ENCODE measurements at places on chromosomes 6 and 20.

- DNase-seq = no peak
Observed at GRCh38 chr20:21324126-21324525, 21.0 kb downstream of the XRN2 start.

GRCh38 chr20:35618263-35619131, 2.9 kb downstream of the SPAG4 start:
- peak; percentile 64 for DNase-seq

DNA sequence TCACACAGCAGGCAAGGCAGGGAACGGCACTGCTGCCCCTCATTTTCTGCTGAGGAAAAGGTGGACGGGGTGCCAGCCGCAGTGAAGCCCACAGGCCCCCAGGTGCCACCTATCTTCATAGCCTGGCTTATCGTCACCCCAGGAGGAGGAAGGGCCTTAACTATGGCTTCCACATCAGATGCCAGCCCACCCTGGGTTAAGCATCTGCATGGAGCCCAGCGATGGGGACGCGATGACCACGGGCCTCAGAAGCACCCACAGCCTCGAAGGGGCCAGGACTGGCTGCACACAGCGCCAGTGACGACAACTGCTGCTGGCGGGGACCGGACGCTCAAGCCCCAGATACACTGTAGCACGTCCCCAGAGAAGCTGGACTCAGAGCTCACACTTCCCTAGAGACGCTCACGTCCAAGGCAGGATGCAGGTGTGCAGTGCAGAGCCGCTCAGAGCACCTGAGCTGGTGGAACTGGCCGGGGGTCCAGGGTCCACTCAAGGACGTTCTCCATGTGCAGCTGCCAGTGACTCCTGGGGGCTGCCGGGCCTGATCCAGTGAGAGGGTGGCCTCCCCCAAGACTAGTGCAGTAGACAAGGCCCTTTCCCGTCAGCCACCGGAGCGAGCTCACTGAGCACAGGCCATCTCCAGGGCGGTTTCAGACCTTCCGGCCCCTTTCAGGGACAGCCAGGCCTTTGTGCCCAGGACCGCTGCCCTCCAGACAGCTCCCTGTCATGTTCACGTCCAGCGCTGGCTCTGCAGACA, 83.0 kb downstream of the YTHDF1 start:
- no peak for DNase-seq

GRCh38 chr6:14380086-14380820, 262.7 kb downstream of the CD83 start:
- DNase-seq = no peak

GRCh38 chr6:157800420-157801237, 22.4 kb upstream of the SNX9 start:
- DNase-seq = peak; percentile 85

DNA sequence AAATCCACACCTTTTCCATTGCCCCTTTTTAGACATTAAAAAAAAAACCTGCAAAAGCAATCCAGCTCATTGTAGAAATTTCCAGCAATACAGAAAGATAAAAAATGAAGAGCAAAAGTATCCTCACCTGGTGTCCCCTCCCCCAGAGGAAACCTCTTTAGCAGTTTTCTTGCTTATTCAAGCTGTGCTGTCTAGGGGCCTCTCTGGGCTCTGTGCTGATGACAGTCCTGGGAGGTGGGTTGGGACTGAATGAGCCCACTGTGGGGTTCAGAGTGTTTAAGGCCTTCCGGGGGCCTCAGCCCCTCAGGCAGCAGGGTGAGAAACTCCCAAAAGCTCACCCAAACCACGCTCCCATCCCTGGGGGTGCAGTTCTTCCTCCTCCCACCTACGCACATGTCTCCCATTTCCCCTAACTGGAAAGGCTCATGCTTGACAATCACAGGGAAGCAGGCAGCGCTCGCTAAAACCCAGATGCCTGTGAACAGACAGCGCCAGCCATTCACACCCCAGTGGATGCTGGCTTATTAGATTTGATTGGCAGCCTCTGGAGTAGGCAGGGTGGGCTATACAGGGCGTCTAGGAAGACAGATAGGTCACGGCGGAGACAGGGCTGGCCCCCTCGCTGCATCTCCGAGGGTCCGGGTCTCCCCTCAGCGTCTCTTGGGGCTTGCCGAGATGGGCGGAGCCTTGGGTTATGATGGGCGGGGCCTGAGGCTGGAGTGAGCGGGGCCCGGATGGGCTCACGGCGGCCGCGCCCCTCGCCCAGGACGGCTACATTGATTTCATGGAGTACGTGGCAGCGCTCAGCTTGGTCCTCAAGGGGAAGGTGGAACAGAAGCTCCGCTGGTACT, 4.6 kb downstream of the GUCA1A start:
- DNase-seq = no peak

DNA sequence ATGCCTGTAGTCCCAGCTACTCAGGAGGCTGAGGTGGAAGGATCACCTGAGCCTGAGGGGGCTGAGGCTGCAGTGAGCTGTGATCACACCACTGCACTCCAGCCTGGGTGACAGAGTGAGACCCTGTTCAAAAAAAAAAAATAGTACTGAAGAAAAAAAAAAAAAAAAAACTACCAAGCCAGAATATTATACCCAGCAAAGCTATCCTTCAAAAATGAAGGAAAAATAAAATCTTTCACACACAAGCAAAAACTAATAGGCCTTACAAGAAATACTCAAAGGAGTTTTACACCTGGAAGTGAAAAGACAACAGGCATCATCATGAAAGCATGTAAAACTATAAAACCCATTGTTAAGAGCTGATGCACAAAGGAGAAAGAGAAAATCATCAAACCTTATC, 37.5 kb upstream of the SRSF6 start:
- no peak for DNase-seq

GRCh38 chr6:41970436-41970846, 28.8 kb upstream of the CCND3 start:
- DNase-seq = peak; percentile 74

- no peak for DNase-seq
Observed at GRCh38 chr6:701700-702479, 9.0 kb upstream of the EXOC2 start.

DNA sequence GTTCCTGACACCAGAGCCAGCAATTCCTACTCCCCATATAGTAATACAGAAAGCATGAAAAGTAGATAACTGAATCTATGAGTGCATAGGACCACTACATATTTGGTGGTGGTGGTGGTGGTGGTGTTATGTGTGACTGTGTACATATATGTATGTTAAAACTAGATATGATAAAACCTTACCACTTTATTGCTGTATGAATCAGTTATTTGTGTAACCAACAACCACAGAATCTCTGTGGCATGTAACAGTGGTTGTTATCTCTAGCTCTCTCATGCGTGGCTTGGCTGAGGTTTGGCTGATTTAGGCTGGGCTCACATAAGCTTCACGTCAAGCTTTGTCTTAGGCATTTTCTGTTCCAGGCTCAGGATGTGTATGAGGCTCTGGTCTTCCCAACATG, 55.7 kb downstream of the PLCB1 start:
- no peak for DNase-seq

DNA sequence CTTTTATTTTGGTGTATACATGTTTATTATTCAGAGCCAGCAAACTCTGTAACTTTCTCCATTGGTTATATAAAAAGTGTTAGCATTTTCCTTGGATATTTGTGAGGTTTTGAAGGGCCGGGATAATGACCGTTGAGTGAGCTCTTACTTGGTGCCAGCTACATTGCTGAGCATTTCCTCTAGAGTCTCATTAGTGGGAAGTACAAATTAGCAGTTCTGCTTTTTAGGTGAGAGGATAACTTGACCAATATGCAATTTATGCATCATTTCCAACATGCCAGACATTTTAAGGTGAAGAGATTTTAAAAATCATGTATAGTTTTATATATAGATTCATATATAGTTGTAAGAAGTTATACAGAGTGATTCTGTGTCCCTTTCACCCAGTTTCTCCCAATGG, 84.3 kb downstream of the CARMIL1 start:
- DNase-seq = no peak

- DNase-seq = no peak
Observed at GRCh38 chr6:169118346-169118830, 135.3 kb downstream of the THBS2 start.

- DNase-seq = no peak
Observed at GRCh38 chr20:44073011-44073674, 113.8 kb downstream of the JPH2 start.

- no peak for DNase-seq
Observed at GRCh38 chr20:11017446-11017845, 343.6 kb upstream of the JAG1 start.

DNA sequence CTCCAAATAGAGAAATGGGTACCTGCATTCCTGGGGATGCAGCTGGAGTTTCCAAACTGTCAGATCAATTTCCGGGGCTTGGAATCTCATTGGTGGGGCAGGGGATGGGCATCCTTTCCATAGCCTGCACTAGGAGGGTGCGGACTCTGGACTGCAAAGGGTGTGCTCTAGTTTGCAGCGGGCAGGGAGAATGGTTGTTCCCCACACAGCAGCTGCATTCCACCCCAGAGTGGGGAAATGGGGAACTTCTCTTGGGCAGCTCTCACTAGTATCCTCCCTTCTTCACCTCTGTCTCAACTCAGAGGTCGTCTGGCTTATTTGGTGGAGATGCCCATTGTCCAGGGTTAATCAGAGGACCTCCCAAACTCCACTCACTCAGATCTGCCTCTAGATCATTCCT, 34.5 kb upstream of the CDKN1A start:
- no peak for DNase-seq

DNA sequence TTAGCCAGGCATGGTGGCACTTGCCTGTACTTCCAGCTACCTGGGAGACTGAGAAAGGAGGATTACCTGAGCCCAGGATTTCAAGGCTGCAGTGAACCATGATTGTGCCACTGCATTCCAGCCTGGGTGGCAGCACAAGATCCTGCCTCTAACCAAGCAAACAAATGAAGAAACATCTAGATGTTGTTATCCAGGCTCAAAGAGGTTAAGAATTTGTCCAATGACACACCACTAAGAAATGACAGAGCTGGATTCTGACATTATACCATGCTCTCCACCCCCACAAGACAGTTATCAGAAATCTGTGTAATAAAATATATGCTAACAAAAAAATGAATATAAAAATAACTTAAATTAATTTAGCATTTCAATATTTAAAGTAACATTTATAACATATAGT, 925.5 kb upstream of the SLC35B3 start:
- peak; percentile 53 for DNase-seq

DNA sequence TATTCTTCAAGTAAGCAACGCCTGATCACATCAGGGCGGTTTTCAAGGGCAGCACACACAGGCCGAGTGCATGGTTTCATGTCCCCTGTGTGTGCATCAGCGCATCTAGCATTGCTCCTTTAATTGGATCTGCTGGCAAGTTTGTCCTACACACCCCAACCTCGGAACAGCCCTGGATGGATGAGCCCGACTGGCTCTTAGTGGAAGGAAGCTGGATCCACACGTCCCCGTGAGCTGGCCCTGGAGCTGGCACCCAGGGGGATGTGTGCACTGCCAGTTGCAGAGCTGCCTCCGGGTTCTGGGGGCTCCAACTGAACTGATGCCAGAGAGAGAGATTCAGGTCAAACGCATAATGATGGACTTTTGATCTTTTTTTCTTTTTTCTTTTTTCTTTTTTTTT, 39.2 kb upstream of the QKI start:
- DNase-seq = no peak

- DNase-seq = peak; percentile 51
Observed at GRCh38 chr6:127342296-127342945, 988 bp downstream of the ECHDC1 start.

DNA sequence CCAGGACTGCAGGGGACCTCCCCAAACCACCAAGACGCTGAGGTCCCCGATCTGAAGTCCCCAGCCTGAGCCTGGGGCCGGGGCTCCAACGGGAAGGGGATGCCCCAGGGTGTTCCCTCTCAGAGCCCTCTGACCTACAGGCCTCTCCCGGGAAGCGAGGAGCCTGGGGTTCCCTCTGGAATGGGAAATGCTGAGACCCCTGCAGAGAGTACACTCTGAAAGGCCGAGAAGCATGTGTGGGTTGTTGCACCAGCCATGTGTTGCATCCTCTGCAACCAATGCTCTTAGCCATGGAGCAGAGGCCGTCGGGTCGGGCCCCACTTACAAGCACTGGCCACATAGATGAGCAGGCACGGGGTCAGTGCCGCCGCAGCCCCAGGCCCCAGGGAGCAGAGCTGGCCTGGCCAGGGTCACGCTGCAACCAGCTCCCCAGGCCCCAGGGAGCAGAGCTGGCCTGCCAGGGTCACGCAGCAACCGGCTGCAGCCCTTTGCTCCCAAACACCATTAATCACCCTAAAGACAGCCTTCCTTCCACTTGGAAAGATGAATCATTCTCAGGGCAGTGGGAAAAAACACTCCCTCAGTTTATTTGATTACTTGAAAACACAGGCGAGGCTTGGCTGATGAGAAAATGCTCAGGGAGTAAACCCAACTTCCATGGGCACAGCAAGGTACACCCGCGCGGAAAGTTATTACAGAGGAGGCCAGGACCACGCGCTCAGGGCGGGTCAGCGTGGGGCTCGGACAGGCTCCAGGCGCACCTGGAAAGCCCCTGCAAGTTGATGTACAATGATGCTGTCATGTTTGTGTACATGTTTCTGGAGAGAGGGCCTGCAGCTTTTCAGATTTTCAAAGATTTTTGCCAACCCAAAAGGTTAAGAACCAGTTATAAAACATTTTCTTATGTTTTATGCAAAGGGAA, 78.0 kb upstream of the AFDN start:
- DNase-seq = no peak

GRCh38 chr20:19903168-19903811, 113.9 kb upstream of the NAA20 start:
- peak; percentile 36 for DNase-seq

DNA sequence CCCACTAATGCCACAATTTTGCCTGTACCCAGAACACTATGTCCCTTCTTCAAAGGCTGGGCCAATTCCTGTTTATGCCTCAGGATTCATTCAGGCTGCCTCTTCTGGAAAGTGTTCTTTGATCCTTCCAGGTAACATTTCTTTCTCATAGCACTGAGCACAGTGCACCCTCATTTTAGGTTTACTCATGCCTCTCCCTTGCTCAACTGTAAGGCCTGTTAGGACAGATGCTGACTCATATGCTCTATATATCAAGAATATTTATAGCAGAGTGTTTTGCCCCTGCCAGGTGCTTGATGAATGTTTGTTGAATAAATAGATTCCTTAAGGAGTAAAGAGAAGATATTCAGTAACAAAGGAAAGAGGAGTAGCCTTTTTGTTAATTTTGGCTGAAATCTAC, 263.9 kb downstream of the PHF3 start:
- peak; percentile 16 for DNase-seq

GRCh38 chr6:98844244-98845210, 10.2 kb downstream of the POU3F2 start:
- DNase-seq = peak; percentile 17

DNA sequence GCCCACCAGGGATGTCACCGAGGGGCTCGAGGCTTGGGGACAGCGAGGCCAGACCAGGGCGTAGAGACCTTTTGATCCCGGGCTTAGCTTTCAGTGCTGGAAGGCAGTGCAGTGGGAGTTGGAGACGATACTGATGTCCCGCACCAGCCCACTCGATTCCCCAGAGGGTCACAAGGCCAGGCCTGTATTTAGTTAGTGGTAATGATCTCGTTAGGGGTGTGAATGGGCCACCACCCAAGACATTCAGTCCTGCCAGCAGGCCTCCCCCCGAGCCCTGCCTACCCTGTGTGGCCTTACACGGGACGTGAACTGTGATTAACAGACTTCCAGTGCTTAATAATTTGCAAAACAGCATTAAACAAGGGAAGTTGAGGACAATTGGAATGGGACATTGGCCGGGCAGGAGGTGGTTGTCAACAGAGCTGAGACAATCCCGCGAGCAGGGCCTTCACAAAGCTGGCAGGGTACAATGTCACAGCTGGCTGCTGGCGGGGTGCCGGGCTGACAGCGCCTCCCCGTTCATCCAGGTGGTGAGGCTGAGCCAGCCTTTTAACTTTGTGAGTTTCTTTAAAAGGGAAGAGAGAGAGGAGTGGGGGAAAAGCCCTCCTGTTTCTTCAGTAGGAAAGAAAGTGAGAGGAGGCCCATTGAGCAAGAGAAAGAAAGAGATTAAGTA, 175.3 kb upstream of the RALGAPA2 start:
- no peak for DNase-seq

GRCh38 chr6:14921878-14922671, 323.8 kb upstream of the JARID2 start:
- no peak for DNase-seq

Data from ELR (cell line).